CD4-positive, alpha-beta T cell treated with Interferon alpha-2 for 1 hour (primary cell): ENCODE measurements at places on chromosomes 4 and X.

DNA sequence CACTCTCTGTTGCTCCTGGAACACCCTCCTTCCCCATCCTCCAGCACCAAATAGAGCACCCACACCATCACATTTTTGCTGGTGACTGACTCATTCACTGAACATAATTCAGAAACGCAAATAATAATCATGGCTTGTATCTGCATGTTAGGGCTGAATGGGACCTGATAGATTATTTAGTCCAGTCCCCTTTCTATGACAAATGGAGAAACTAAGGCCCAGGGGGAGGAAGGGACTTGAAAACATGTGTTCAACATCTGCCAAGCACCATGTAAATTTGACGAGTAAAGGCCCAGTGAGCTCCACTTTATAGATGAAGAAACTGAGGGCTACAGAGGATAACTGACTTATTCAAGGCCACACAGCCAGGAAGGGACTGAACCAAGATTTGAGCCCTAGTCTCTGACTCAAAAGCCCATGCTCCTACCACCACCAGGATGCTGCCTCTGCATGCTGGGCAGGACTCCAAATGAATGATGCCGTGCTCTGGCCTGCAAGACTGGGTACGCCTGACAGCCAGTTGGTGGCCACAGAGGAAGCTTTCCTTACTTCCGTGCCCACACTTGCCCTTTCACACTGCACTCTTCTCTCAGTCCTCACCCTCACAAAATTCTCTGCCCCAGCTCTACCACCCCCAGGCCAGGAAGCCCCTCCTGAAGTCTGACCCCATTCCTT, 133.3 kb upstream of the PJA1 start:
- DNase-seq = no peak

DNA sequence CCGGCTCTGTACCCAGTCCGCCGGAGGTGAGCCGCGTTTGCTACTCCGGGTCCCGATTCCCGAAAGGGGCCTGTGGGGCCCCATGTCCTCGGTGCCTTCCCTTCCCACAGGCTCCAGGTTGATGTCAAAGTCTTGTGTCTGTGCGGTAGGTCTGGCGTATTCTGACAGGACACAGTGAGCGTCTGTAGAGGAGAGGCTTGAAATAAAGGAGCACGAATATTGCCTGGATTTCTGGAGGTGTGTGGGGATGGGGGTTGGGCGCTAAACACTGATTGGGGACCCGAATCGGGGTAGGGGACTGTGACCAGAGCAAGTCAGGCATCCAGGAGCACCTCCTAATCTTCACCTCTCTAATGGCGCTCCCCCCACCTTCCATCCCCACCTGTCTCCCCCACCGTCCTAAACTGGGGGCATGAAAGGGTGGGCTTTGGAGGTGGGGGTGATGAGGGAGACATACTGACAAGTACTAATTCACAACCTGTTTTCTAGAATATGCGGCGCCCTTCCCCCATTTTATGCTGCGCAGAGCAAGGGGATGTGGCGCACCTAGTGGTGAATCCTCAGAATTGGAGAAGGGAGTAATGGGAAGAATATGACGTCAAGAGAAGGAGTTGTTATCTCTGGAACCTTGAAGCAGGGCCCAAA, 855 bp downstream of the GPRASP2 start:
- DNase-seq = no peak

DNA sequence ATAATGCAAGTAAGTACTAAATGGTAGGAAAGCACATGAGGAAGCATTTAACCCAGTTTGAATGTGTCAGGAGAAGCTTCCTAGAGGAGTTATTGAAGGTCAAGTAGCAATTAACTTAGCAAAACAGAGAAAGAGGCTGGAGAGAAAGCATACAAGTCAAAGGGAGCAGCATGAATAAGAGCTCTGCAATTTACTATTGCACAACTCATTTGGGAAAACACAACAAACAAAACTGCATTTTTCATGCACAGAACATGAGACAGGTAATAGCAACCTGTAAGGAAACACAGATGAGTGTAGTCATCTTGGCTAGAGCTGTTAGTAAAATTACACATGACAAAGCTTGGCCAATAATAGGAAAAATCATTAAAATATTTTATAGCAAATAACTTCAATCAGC, 538.1 kb downstream of the PPP4R3C start:
- DNase-seq = no peak

GRCh38 chrX:132411310-132411977, 77.4 kb downstream of the MBNL3 start:
- DNase-seq = no peak

GRCh38 chr4:46979283-46979682, 14.1 kb downstream of the GABRA4 start:
- DNase-seq = no peak

- no peak for DNase-seq
These were observed 469.5 kb downstream of the GBA3 start for GRCh38 chr4:23162275-23162674.

- no peak for DNase-seq
These were observed 211.8 kb downstream of the NPFFR2 start for GRCh38 chr4:72243641-72244040.

GRCh38 chr4:86302251-86302650, 57.6 kb downstream of the MAPK10 start:
- no peak for DNase-seq

DNA sequence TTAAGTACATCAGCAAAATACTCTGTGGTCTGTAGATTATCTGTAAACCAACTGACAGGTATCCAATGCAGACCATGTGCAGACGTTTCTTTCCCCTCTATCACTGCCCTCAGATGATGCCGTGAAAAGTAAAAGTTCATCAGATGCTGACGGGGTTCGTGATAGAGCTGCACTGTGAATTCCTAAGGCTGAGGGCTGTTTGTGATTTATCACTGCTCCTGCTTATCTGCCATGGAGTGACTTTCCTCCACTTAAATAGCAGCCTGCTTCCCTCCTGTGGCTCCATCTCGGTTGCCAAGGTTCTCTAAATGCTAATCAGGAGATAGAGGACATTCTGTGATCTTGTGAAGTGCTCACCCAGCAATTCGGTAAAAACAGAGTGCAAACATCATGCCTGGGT, 89.3 kb upstream of the SRD5A3 start:
- DNase-seq = no peak

DNA sequence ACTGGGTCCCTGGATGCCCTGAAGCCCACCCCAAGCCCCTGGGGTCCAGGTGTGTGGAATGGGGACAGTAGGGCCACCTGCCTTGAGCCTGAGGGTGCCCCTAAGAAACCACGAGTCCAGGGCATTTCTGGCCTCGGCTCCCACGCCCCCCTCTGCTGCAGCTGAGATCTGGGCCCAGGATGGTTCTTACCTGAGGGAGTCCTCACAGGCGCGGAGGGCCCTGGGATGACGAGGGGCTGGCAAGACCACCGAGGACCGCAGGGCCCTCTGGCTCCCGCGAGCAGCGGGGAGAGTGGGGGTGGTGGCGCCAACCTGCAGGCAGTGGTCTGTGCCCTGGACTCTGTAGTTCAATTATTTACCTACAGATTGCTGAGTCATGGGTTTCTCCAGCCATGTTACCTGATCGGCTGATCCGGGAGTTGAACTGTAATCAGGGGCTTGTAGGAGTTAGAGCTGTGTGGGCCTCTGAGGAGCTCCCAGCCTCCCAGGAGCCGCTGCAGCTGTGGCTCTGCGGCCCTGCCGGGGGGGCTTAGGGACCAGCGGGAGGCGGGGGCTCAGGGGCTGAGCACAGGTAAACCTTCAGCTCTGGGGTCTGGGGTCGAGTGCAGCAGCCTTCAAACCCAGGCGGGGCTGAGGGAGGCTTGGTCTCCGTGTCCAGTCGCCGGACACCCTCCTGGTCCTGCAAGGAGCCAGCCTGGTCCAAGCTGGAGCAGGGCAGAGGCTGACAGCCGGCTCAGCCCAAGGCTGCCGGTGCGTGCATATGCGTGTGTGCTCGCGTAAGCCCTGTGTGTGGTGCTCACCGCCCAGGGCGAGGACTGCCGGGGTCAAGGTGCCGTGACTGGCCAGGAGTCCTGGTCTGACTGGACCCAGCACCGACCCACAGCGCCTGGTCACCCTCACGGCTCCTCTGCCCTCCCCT, at the start of gene SLC26A1:
TSS of gene SLC26A1 (minus strand) at position 294 of the 919 bp plus-strand sequence. CDS start 1,701 bp downstream, outside the sequence.
- DNase-seq = no peak

GRCh38 chrX:129876771-129877305, 29.1 kb upstream of the UTP14A start:
- DNase-seq = no peak

GRCh38 chr4:153582954-153583702, 101.0 kb upstream of the TLR2 start:
- no peak for DNase-seq
